ENCODE measurements at places on chromosomes 7 and 10.

- no peak for DNase-seq
Measured at GRCh38 chr7:142866361-142867096, 11.7 kb downstream of the EPHB6 start.

DNA sequence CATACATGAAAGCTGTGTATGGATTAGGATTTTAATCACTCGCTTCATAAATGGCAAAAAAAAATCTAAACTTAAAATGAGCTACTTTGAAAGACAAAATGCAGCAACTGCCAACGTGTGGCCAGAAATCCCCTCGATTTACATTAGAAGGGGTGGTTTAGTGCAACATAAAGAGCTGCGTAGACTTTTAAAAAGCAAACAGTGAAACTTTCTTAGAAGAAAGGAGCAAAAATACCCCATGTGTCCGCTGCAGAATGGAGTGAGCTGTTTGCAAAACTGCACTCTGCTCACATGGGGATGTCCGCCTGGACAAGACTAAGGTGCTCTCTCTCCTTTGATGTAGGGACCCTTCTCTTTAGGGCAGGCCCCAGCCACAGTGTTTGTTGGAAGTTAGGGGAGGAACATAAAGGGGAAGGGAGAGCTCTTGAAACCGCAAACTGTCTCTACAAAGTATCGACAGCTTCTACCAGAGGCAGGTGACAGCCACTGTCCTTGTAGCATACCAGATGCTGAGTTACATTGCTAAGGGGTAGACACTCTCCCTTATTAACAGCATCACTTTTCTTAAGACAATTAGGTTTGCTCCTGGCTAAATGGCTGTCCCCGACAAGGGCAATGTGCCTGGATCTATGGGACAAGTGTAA lies 528.1 kb downstream of the KCNMA1 start:
- DNase-seq: no peak

GRCh38 chr7:32116436-32116835 lies 46.2 kb upstream of the PDE1C start:
- DNase-seq: no peak

DNA sequence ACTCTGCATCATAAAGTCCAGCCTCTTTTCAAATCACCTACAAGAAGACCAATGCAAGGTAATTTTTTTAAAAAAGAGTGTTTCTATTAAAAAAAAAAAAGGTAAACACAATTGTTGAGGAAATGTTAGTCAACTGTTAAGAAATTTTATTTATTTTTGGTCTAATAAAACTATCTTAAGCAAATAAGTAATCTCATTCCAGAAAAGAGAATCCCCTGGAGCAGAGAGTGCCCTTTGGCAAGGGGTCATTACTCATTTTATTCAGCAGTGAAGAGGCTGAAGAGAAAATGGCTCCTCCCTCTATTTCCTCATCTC lies 63.4 kb upstream of the GSDME start:
- no peak for DNase-seq

DNA sequence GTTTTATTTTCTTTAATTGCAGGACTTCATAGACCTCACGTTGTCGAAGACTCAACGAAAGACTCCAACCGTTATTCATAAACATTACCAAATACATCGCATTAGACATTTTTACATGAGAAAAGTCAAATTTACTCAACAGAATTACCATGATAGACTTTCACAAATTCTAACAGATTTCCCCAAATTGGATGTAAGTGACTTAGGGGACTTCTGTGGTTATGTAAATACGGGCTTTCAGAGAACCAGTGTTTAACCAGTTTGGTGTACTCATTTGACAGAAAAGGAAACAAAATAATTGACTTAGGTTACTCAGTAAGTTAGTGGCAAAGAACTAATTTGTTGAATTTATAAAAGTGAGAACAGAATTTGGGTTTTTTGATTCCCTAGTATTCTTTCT lies 4.2 kb downstream of the GTPBP4 start:
- DNase-seq: no peak

DNA sequence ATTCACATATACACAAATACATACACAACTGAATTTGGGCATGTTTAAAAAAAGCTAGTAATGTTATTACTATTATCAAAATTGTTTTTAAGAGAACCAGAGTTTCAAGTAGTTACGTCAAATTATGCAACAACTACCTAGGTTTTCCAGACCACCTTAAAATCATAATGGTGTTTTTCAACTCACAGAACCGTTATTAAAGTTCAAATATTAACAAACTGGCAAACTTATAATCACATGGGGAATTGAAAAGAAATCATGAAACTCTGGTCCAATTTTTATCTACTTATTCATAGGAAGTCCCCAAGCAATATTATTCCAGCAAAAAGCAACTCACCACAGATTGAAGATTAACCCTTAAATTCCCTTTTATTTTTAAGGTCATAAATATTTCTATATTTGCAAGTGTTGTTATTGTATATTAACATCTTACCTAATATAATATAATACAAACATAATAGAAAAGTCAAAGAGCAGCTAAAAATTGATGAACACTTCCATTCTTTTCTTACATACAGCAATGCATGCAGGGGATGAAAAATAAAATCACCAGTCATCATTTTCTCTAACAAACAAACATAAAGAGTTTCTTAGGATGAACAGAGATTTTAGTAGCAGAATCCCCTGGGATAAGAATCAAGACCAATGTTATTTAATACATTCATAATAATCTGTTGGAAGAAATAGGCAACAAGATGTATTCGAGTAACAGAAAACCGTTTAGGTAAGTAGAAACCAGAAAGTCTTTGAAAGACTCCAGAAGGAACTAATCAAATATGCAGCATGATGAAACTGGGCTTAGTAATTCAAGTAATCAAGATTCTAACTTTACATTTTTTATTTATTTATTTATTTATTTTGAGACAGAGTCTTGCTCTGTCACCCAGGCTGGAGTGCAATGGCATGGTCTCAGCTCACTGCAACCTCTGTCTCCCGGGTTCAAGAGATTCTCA lies 391.1 kb downstream of the PARD3 start:
- DNase-seq: no peak

GRCh38 chr10:103044942-103045489 lies 126.9 kb downstream of the CNNM2 start:
- DNase-seq: no peak

- DNase-seq: no peak
Measured at GRCh38 chr7:33425929-33426678, 296.7 kb downstream of the BBS9 start.

Measured in activated CD4-positive, alpha-beta T cell treated with anti-CD3 and anti-CD28 coated beads, Interleukin-2, amount 50 U/mL, for 1 hour (primary cell).